ENCODE measurements at places on chromosomes 13 and 19. TPM values are rescaled to one million over a fixed set of nuclear protein-coding genes. Genes with fewer than 3 reads are reported as not detected.
A peak's percentile ranks its signal among the peaks of the same experiment; 100 is the strongest.

GRCh38 chr19:17296273-17296672, 7.0 kb downstream of the ABHD8 start:
- H3K27me3 ChIP-seq: no peaks in the 10 kb centered on the region
- peaks cover 4% of the 10 kb centered on the region for H3K36me3 ChIP-seq
- peaks cover 11% of the 10 kb centered on the region for H3K4me1 ChIP-seq
- no peak for DNase-seq
- no peak overlapping the region for H3K27ac ChIP-seq
- H3K4me3 ChIP-seq: no peak overlapping the region

DNA sequence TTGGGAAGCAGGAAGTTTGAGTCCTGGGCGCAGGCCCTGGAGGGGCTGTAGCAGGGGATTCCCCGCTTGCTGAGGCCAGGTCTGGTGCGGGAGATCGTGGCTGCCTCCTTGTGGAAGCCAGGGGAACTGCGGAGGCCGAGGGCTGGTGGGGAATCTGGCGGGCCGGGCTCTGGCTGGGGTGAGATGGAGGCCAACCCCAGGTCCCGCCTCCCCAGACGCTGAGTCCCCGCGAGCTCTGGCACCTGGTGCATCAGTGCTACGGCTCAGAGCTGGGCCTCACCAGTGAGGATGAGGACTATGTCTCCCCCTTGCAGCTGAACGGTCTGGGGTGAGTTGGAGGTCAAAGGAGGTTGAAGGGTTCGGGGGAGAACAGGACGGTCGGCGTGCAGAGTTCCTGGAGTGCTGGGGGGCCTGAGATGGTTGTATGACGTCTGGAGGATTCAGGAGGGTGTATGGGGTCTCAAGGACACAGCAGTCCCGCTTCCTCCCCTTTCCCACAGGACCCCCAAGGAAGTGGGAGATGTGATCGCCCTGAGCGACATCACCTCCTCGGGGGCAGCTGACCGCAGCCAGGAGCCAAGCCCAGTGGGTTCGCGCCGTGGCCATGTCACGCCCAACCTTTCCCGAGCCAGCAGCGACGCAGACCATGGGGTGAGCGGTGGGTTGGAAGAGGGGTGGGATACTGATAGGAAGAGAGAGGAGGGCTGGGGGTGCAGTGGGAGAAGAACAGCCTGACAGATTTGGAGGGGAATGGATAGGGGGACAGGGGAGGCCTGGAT, 13.1 kb downstream of the GRAMD1A start:
- H3K27me3 ChIP-seq: no peaks in the 10 kb centered on the region
- peak overlapping the region; percentile 57 for H3K4me3 ChIP-seq
- peak overlapping the region; percentile 81 for H3K27ac ChIP-seq
- DNase-seq: peak; percentile 73
- H3K36me3 ChIP-seq: peaks cover 50% of the 10 kb centered on the region

DNA sequence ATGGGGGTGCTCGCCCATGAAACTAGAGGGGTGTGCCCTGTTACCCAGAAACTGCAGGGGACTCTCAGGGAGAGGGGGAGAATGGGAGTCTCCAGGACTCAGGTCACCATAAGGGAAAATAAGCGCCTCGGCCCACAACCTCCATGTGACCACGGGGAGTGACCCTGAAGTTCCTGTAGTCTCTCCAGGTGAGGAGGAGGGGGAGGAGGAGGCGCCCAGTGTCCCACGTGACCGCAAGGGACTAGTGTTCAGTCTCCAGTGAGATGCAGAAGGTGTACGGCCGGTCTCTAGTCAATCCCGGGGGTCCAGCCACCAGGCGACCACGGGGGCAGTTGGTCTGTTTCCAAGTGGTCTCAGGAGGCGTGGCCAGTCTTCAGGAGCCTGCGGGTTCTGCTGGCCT, 16.0 kb downstream of the TM6SF2 start:
- peaks cover 11% of the 10 kb centered on the region for H3K4me1 ChIP-seq
- no peaks in the 10 kb centered on the region for H3K36me3 ChIP-seq
- no peak overlapping the region for H3K27ac ChIP-seq

GRCh38 chr13:98144801-98145350, 2.0 kb downstream of the FARP1 start:
- peaks cover 14% of the 10 kb centered on the region for H3K27me3 ChIP-seq
- no peak overlapping the region for H3K4me3 ChIP-seq
- peaks cover 8% of the 10 kb centered on the region for H3K4me1 ChIP-seq
- DNase-seq: no peak

- H3K27me3 ChIP-seq: no peaks in the 10 kb centered on the region
- H3K4me3 ChIP-seq: no peak overlapping the region
- no peaks in the 10 kb centered on the region for H3K4me1 ChIP-seq
- no peaks in the 10 kb centered on the region for H3K36me3 ChIP-seq
Measured at GRCh38 chr13:73303851-73304250, 245.0 kb downstream of the KLF5 start.

Gene VSTM2B
- not detected for polyA plus RNA-seq

DNA sequence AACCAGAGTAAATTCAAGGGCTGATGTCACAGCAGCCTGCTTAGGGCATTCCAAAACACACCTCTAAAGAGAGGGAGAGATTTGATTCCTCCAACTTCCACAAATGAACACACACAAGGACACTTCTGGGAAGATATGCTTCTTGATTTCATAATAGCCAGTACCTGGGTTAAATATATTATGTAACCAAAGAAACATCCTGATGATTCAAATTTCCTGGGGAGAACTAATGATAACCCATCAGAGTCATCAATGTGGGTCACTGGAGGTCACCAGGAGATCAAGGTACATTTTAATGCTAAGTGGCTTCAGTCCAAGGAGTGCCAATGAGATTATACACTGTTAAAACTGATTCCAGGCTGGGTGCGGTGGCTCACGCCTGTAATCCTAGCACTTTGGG, 54.0 kb upstream of the DOCK9 start:
- H3K27ac ChIP-seq: no peak overlapping the region
- H3K27me3 ChIP-seq: no peaks in the 10 kb centered on the region
- H3K36me3 ChIP-seq: peaks cover 2% of the 10 kb centered on the region

DNA sequence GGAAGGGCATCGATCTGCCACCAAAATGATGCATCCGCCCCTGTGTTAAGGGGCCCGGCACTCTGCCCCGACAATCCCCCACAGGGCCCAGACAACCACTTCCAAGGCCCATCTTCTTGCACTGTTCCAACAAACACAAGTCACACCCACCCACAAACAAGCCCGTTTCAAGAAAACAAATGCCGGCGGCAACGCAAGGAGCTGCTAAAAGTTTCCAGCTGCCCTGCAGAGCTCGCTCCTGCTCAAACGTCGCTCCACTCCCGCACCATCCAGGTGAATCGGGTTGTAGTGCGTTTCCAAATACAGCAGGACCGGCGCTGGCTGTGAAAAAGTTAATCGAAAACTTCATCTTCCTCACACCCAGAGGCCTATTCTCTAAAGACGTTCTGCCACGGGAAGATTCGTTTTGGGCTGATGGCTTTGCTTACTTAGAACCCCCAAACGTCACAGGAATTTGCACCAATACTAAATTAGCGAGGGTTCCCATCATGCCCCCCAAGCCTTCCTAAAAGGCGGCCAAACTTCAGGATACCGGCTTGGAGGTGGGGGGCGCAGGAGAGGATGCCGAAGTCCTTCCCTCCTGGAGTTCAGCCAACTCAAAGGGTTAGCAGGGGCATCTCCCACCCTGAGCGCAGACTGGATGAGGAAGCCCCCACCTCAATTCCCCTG, 107.4 kb upstream of the DOCK9 start:
- H3K27me3 ChIP-seq: no peaks in the 10 kb centered on the region
- no peaks in the 10 kb centered on the region for H3K36me3 ChIP-seq
- peak overlapping the region; percentile 61 for H3K4me3 ChIP-seq
- peak overlapping the region; percentile 68 for H3K27ac ChIP-seq
